Stimulated activated CD4-positive, alpha-beta T cell treated with anti-CD3 and anti-CD28 coated beads, Interleukin-12 subunit alpha, Interleukin-12 subunit beta, amount 100 ng/mL, for 24 hours (primary cell): ENCODE measurements at places on chromosomes 1 and 21.
A peak's percentile ranks its signal among the peaks of the same experiment; 100 is the strongest.

DNA sequence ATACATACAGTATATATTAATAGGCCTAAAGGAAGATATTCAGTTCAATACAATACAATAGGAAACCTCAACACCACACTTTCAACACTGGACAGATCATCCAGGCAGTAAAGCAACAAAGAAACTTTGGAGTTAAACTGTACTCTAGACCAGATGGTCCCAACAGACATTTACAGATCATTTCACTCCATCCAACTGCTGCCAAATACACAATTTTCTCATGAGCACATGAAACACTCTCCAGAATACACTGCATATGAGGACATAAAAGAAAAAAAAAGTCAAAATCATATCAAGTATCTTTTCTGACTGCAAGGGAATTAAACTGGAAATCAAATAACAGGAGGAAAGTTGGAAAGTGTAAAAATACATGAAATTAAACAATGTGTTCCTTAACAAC, 607.5 kb upstream of the BRINP3 start:
- no peak for DNase-seq

DNA sequence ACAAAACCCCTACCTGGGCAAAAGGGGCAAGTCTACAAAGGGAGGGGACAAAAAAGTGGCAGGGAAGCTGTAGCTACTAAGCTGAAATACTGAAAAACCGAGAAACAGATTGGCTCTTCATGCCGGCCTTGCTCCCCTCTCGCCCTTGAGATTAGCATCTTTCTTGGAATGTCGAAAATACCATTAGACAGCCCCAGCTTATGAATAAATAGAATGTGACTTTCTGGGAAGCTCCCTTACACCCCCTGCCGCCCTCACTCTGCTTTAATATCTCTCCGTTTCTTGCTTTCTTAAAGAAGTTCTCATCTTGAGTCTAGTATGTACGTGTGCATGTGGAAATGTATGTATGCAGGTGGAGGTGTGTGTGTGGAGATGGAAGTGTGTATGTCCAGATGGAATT, 14.1 kb downstream of the TRAF3IP3 start:
- DNase-seq = no peak

DNA sequence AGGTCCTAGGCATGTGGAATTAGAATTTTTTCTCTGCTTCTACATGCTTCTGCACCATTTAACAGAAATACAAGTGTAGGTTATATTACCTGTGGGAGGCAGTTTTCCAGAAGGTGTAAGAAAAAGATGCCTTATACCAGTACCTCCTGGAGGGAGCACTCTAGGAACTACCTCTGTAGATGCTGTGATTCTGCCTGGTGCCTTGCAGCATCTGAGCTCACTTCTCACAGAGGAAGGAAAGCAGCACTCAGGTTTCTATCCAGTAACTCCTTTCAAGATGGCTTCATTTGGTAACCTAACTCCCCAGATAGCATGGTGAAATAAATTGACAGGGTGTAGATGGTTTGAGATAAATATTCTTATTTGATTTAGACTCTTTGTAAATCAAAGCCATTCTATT, 50.3 kb downstream of the GIPC2 start:
- DNase-seq = no peak

DNA sequence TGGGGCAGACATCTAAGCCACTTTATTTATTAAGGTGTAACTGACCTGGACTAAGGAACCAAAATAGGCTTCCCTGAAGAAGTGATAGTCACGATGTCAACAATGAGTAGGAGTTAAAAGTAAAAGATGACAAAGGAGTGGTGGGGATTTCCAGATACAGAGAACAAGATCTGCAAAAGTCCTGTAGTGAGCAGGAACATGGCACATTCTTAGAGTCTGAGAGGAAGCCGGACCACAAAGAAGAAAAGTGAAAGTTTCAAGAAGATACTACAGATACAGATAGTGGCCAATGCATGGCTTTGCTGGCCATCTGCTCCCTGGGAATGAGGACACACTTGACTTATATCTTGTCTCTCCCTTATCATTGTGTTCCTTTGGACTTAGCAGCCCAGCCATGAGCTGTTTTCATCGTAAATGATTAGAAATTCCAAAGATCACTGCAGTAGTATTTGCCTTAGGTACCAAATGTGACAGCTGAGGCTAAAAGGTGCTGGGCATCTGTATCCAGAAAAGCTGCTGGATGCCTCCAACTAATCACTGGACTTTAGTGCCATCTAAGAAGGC, 302.4 kb upstream of the NR5A2 start:
- DNase-seq = no peak

- no peak for DNase-seq
Observed at GRCh38 chr21:28790335-28790734, 202.3 kb downstream of the LTN1 start.

DNA sequence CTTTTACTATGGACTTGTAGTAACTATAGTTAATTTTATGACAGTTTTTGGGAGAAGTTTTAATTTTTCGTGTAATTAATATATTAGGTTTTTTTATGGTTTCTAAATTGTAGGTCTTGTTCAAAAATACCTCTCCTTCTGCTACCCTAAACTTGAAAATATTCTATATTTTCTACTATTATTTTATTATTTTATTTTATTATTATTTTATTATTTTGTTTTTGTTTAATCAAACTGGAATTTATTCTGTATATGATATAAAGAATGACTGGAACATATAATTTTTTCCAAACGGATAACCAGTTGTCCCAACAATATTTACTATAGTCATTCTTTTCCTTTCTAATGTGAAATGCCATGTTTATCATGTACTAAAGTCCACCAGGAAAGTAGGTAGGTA, 17.1 kb upstream of the AGO4 start:
- no peak for DNase-seq

GRCh38 chr1:207962716-207963426, 51.9 kb upstream of the CD34 start:
- peak; percentile 14 for DNase-seq

DNA sequence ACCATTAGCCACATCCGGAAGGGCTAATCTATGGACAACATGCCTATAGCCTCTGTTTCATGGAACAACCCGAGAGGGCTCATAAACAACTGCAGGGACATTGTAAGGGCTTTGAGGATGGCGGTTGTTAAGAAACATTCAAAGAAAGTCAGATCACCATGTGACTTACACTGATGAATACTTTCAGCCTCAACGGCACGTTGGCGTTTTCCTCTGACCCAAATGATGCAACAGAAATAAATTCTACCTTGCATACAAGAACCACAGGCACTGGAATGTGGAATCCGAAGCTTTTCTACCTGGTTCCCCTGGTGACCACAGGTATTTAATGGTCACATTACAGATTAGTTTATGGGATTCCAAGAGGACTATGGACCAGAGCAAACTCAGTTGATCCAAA, 107.0 kb downstream of the CLIC6 start:
- DNase-seq = no peak

DNA sequence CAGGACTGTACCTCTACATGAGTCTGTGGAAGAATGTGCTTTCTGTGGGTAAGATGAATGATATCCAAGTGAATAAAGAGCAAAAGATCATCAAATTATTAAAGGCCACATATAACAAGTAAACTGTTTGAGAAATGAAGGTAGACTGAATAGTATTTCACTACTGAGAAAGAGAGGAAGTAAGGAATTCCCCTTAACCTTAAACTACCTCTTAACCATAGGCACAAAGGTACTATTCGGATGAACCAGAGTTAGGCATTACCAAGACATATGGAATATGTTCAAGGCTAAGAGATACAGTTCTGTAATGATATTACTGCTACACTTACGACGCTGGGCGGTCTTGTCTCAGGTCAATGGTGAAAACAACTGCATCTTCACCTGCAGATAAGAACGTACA, 25.5 kb downstream of the DCAF8 start:
- no peak for DNase-seq

DNA sequence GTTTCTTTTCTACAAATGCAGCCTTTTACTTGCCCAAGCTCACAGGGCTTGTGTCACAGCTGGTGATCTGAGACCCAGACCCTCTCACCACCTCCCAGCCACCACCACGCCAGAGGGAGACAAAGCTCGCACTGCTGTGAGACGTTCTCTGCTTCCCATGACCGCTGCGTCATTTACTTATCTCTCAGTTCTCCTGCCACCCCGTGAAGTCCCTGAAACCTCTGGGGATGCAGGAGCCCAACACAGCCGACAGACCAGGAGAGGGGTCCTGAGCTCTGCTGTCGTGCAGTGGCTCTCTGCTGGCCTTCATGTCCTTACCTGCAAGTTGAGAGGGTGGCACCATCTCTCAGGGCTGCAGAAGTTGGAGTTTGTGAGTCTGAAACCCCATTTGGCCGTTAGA, 77.7 kb downstream of the SLC16A1 start:
- DNase-seq = no peak

- DNase-seq = no peak
Observed at GRCh38 chr1:44801491-44802305, 1.5 kb downstream of the PLK3 start.

DNA sequence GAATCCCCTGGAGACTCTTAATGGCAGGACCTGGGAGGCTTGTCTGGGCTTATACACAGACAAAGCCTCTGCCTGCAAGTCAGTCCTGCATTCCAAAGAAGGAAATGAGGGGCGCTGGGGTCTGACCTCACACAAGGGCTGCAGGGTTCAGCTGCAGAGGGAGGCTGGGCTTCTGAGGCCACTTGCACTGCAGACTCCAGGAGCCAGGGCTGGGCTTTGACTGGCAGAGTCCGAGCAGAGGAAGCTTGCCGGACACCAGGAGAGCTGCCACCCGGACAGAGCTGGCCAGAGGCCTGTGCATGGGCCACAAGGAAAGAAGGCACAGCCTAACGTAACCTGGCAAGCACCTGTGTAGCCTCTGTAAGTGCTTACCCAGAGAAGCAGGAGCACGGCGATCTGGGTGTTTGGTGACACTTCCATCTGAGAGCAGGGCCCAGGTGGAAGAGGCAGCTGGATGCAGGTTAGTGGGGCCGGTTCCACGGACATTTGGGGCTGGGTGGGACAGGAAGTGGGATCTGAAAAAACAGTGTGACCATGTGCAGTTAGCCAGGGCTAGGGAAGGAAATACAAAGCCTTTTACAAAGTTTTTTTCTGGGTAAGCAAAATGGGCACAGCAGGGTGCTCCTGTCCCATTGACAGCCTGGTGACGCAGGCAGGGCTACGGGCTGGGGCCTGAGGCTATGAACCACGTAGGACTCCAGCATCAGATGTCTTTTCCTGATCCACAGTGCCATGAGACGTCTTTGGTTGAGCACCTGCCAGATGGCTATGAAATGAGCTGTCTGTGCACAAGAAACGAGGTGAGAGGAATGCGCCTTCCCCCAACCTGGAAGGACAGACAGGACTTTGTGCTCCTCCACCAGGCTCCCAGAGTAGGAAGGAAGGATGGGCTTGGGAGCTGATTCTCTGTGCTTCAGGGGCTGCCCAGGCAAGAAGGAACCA, 37.3 kb upstream of the LBR start:
- DNase-seq = no peak

GRCh38 chr1:11564237-11564636, 85.3 kb downstream of the DISP3 start:
- no peak for DNase-seq

- DNase-seq = no peak
Observed at GRCh38 chr1:118302145-118302544, 117.1 kb upstream of the SPAG17 start.

- DNase-seq = no peak
Observed at GRCh38 chr1:93666613-93667384, 14.8 kb downstream of the BCAR3 start.

- DNase-seq = no peak
Observed at GRCh38 chr1:93566227-93566626, 115.4 kb downstream of the BCAR3 start.

- no peak for DNase-seq
Observed at GRCh38 chr1:184947497-184948256, 26.6 kb downstream of the NIBAN1 start.

DNA sequence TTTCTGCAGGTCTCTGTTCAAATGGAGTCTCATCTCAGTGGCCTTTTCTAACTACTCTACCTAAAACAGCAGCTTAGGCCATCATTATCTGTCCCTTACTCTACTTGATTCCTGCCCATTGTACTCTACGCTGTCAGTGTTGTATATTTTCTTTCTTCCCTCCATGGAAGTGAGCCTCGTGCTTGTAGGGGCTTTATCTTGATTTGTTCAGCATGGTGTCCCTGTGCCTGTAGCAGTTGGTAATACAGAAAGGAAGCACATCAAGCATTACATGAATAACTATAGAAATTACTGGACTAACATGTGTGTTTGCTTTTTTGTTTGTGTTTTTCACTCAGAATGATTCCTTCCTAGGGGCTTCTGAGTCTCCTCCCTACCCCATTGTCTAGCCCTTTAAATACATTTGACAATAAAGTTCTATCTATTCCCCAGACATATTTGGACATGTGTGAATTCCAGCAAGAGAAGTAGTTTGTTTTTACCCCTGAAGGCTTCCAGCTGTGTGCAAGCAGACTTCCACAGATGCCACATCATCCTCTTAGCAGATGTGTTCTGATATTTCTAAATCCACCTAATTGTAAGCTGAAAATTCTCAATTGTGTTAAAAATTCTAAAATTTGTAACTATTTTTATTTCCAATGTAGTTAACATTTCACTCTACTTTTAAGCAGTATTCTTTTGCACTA, 40.3 kb downstream of the PRMT2 start:
- DNase-seq = no peak

DNA sequence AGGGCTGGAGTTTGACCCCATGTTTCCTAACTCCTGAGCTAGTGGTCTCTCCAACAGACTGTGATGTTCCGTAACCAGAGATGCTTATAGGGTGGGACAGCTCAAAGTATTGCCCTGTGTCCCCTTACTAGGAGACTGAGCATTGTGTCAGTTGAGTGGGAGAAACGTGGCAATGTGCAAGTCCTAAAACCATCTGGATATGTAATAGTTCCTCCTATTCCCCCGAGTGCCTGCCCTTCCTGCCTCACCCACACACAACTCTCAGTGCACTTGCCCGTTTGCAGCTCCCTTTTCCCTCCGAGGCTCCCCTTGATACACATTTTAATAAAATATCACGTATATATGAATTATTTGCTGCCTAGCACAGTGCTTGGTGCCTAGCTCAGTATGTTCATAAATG, 3.4 kb downstream of the PIGV start:
- no peak for DNase-seq

DNA sequence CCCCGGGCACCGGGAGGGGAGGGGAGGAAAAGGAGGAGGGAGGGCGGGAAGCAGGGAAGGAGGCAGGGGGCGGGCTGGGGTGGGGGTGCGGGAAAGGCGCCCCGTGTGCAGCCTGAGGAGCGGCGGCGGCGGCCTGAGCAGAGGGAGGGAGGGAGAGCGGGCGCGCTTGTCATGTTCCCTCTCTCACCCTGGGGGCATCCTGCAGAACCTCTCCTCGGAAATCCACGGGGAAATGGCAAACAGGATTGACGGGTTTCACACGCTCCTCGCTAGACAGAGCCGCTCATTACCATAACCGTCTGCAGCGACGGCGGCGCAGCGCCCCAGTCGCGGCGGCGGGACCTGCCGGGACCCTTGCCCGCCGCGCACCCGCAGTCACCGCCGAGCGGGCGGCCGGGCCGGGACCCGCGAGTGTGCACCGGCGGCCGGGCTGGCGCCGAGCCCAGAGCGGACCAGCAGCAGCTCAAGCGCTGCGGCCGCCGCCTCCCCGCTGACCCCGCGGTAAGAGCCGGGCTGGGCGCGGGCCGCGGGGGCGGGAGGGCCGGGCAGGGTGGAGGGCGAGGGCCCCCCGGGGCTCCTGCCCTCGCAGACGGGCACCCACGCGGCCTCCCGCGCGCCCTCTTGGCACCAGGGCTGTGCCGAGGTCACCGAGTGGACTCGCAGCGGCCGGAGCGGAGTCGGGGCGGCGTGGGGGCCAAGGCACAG, at the start of gene SERTAD4:
TSS of gene SERTAD4 (plus strand) at position 286 of the 705 bp plus-strand sequence. CDS start 5,165 bp downstream, outside the sequence.
- no peak for DNase-seq
